ENCODE measurements at places on chromosomes 11 and 22.

DNA sequence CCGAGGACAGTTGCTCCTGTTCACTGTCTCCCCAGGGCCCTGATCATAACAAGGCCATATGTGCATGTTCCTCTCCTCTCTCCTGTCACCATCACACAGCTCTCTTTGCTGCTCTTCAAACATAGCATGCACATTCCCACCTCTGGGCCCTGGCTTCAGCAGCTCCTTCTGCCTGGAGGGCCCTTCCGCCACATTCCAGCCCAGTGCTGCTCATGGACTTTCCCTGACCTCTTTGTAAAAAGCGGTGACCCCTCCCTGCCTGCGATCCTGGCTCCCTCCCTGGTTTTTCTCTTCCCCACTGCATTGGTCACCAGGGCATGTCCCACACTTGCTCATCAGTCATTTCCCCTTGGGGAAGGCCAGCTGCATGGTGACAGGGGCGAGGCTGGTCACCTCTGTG, 98.2 kb downstream of the MYO18B start:
- DNase-seq = no peak
- H3K4me3 ChIP-seq = no peak overlapping the region
- H3K27ac ChIP-seq = no peak overlapping the region
- H3K27me3 ChIP-seq = no peaks in the 10 kb centered on the region
- no peaks in the 10 kb centered on the region for H3K4me1 ChIP-seq

- H3K4me3 ChIP-seq = no peak overlapping the region
- DNase-seq = no peak
- H3K27ac ChIP-seq = no peak overlapping the region
- H3K27me3 ChIP-seq = no peaks in the 10 kb centered on the region
These were observed 26.1 kb downstream of the TMEM184B start for GRCh38 chr22:38246692-38247091.

DNA sequence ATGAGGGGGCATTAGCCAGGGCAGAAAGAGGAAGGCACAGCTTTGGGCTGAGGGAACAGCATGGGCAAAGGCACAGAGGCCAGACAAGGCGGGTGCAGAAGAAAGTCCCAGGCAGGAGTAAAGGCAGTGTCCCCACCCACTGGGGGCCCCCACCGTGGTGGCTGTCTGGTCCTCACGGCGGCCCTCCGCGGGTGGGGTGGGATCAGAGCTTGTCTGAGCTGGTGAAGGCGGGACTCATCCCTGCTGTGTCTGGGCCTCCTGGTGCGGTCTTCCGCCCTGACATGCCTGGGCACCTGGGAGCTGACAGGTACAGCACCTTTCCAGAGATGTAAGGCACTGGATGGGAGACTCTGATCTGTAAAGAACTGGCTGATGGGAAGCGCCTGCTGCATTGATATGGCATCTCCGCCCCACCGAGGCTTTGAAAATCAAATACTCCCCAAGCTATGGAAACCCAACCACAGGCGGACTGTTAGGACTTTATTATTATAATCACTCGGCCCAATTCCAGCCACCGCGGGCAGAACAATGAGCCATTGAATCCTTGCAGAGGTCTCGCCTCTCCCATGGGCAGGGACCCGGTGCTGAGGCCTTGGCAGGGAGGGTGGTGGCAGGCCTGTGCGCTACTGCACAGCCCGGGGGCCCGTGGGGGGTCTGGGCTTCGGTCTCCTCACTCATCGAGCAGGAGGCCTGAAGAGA, 14.2 kb upstream of the GNB1L start:
- no peaks in the 10 kb centered on the region for H3K27me3 ChIP-seq
- H3K36me3 ChIP-seq = no peaks in the 10 kb centered on the region
- no peak for DNase-seq
- H3K4me3 ChIP-seq = no peak overlapping the region
- H3K27ac ChIP-seq = no peak overlapping the region

- H3K4me3 ChIP-seq = no peak overlapping the region
- no peak for DNase-seq
- H3K4me1 ChIP-seq = no peaks in the 10 kb centered on the region
- no peaks in the 10 kb centered on the region for H3K27me3 ChIP-seq
- H3K36me3 ChIP-seq = no peaks in the 10 kb centered on the region
These were observed 881.3 kb downstream of the KCNA4 start for GRCh38 chr11:29135504-29135903.

GRCh38 chr22:25062386-25063085, 110.0 kb downstream of the KIAA1671 start:
- no peaks in the 10 kb centered on the region for H3K27me3 ChIP-seq
- DNase-seq = peak; percentile 90
- H3K4me1 ChIP-seq = peaks cover 59% of the 10 kb centered on the region
- H3K4me3 ChIP-seq = peak overlapping the region; percentile 68
- no peak overlapping the region for H3K27ac ChIP-seq
- H3K36me3 ChIP-seq = no peaks in the 10 kb centered on the region

DNA sequence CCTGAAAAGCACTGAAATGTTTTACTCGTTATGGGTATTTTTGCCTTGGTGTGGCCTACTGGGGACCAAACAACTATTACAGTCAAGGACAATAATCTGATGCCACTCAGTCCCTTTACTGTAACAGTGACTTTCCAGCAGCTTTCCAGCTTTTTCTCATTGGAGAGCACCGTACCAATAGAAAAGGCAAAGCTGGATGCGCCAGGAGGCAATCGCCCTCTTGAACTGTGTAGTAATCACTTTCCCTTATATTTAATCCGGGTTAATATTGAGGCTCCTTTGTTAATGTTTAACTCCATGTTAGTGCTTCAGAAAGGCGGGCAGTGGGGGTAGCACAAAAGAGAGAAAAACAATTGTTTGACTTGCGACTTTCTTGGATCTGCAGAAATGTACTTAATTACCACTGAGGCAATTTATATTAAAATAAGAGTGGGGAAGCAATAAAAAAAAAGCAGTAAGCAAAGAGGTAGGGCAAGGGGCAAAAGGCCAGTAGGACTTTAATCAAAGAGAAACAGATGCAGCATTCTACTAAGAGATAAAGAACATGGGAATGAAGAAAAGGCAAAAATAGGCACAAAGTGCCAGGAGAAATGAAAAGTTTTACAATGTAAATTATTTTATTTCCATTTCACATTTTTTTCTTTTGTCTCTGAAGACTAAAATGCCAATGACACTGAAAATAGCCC, 81.6 kb downstream of the LRRC4C start:
- no peak overlapping the region for H3K4me3 ChIP-seq
- DNase-seq = no peak
- H3K36me3 ChIP-seq = no peaks in the 10 kb centered on the region
- H3K4me1 ChIP-seq = no peaks in the 10 kb centered on the region
- no peaks in the 10 kb centered on the region for H3K27me3 ChIP-seq
- H3K27ac ChIP-seq = no peak overlapping the region

DNA sequence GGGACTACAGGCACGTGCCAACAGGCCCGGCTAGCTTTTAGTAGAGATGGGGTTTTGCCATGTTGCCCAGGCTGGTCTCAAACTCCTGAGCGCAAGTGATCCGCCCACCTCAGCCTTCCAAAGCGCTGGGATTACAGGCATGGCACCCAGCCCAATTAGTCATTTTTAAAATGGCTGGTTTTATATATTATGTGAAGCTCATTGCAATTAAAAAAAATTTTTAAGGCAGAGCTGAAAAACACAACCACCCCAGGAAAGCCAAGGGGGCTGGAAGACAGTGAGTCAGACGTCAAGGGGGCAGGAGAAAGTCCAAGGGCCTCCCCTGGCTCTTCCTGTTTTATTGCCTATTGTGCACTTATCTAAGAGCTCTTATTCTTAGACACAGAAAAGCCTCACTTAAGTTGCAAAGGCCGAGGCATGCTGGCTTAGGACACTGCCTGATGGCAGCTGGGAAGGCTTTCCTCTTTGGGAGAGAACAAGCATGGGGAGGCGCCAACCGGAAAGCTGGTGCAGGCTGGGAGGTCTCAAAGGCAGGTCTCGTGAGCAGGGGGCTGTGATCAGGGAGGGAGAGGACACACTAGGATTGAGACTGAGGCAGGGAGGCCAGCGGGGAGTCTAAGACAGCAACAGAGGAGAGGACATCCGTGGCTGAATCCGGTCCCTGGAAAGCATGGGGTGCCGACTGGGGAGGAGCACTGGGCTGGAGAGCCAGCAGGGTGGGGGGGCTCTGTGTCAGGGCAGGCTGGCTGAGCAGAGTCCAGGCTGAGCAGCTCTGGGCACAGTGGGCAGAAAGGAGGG, 11.1 kb upstream of the OSM start:
- H3K27ac ChIP-seq = no peak overlapping the region
- no peaks in the 10 kb centered on the region for H3K36me3 ChIP-seq
- H3K27me3 ChIP-seq = no peaks in the 10 kb centered on the region
- H3K4me1 ChIP-seq = peaks cover 28% of the 10 kb centered on the region
- DNase-seq = no peak

GRCh38 chr11:133082841-133083488, 449.3 kb downstream of the OPCML start:
- H3K4me1 ChIP-seq = no peaks in the 10 kb centered on the region
- H3K36me3 ChIP-seq = no peaks in the 10 kb centered on the region
- H3K4me3 ChIP-seq = no peak overlapping the region
- H3K27ac ChIP-seq = no peak overlapping the region
- no peak for DNase-seq
- peaks cover 10% of the 10 kb centered on the region for H3K27me3 ChIP-seq

DNA sequence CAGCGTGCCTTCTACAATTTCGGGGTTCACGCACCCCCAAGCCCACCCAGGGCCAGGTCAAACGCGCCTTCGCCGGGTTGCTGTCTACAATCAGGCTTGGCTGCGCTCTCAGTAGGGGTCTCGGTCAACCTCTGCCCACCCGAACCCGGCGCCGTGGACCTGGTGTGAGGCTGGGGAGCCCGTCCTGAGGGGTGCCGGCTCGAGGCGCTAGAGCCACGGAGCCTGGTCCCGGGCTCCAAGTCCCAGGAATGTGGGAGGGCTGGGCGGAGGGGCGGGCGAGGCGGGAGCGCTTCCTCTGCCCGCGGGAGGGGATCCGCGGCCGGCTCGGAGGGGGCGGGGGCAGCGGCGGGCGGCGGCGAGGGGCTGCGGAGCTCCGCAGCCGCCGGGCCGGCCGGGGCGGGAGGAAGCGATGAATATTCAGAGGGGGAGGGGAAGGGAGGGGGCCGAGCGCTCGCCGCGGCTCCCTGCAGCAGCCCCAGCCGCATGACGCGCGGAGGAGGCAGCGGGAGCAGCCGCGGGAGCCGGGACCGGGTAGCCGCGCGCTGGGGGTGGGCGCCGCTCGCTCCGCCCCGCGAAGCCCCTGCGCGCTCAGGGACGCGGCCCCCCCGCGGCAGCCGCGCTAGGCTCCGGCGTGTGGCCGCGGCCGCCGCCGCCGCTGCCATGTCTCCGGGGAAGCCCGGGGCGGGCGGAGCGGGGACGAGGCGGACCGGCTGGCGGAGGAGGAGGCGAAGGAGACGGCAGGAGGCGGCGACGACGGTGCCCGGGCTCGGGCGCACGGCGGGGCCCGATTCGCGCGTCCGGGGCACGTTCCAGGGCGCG, at the start of gene PTPRJ:
Gene PTPRJ, plus strand, starts transcription at position 472 of the 819 bp plus-strand sequence. CDS start 354 bp downstream, outside the sequence.
- DNase-seq = peak; percentile 79
- H3K4me3 ChIP-seq = peak within 1 kb of the TSS; percentile 62
- peak within 1 kb of the TSS; percentile 53 for H3K27ac ChIP-seq
- H3K36me3 ChIP-seq = no peaks in the 10 kb centered on the region
- no peaks in the 10 kb centered on the region for H3K27me3 ChIP-seq

DNA sequence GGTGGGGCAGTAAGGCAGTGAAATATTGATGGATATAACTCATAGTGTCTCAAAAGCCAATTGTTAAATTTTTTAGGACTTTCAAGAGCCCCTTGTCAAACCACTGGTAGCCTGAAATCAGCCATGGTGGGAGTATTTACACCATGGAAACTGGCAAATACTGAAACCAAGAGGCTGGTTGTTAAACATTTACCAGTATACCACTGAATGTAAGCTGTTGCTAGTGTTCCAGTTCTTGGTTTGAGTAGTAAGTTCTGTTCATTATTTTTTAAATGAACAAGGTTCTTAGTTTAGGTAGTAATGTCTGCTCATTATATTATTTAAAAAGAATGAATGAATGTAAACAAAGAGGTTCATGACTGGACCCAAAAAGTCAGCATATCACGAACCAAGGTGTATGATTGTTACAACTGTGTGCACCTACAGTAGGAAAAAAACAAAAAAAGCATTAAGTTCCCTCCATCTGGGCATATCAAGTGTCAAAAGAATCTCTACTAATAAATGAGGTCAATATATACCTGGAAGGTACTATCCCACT, 4.5 kb upstream of the EIF3F start:
- H3K4me3 ChIP-seq = no peak overlapping the region
- no peaks in the 10 kb centered on the region for H3K36me3 ChIP-seq
- DNase-seq = no peak

DNA sequence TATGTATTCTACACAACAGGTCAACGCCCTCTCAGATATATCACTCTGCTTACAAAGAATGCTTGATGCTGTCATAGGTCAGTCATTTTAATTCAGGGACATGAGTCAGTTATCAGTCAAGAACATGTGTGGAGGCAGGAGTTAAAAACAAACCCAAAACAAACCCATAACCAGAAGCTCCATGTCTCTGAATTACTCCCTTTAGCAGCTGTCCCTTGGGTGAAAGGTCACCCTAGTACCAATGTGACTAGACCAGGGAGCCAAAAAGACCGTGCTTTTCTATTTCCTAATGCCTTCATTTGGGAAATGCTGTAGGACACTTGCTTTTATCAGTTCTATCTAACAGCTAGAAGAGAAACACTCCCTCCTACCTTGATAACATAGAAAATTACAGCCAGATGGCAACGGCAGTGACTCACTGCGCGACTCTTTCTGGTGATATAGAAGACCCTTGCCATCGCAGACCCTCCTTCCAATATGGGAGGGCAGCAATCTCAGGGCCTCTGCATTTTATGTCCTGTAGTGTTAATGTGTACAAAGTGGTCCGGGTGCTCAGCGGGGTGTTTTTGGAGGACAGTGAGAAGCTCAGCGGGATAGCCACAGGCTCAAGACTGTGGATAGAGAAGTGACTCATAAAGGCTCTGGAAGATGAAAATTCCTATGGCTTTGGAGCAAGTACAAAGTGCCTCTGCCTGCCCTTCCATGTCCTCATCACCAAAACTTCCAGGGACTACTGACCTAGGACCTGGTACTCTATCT, 24.8 kb downstream of the APOL5 start:
- no peak overlapping the region for H3K27ac ChIP-seq
- no peaks in the 10 kb centered on the region for H3K27me3 ChIP-seq
- no peak overlapping the region for H3K4me3 ChIP-seq
- no peaks in the 10 kb centered on the region for H3K36me3 ChIP-seq
- DNase-seq = no peak
- H3K4me1 ChIP-seq = no peaks in the 10 kb centered on the region

GRCh38 chr22:25413620-25414019, 150.9 kb upstream of the GRK3 start:
- H3K4me1 ChIP-seq = no peaks in the 10 kb centered on the region
- no peak overlapping the region for H3K27ac ChIP-seq
- no peak overlapping the region for H3K4me3 ChIP-seq
- no peak for DNase-seq

- no peaks in the 10 kb centered on the region for H3K27me3 ChIP-seq
- H3K27ac ChIP-seq = no peak overlapping the region
- H3K36me3 ChIP-seq = no peaks in the 10 kb centered on the region
- no peak overlapping the region for H3K4me3 ChIP-seq
- H3K4me1 ChIP-seq = no peaks in the 10 kb centered on the region
- DNase-seq = no peak
These were observed 276.9 kb downstream of the FAM76B start for GRCh38 chr11:95512682-95513081.

- peaks cover 4% of the 10 kb centered on the region for H3K36me3 ChIP-seq
- H3K27ac ChIP-seq = no peak overlapping the region
- H3K4me1 ChIP-seq = peaks cover 10% of the 10 kb centered on the region
- DNase-seq = peak; percentile 16
These were observed 51.4 kb upstream of the ACAT1 start for GRCh38 chr11:108069947-108070346.

GRCh38 chr22:45564349-45565030, 61.8 kb downstream of the FBLN1 start:
- H3K4me3 ChIP-seq = no peak overlapping the region
- no peaks in the 10 kb centered on the region for H3K4me1 ChIP-seq
- no peak for DNase-seq
- H3K36me3 ChIP-seq = no peaks in the 10 kb centered on the region
- no peak overlapping the region for H3K27ac ChIP-seq
- H3K27me3 ChIP-seq = no peaks in the 10 kb centered on the region
